ENCODE measurements at places on chromosomes 6 and 20.

DNA sequence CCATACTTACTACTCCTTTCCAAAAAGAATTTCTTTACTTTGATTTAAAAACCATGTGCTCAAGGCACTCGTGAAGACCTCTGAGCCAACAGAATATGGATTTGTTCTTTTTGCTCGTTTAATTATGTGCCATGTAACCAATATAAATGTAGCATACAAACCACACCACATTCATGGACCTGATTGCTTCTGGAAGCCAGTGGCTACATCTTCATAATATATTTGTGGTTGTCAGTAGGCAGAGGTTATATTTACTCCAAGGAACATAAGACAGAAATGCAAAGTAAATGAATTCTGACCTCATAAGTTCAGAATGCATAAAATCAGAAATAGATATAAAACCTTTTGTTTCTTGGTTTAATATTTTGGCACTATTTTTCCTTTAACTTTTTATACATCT lies 373.0 kb downstream of the HDGFL1 start:
- no peak for DNase-seq

DNA sequence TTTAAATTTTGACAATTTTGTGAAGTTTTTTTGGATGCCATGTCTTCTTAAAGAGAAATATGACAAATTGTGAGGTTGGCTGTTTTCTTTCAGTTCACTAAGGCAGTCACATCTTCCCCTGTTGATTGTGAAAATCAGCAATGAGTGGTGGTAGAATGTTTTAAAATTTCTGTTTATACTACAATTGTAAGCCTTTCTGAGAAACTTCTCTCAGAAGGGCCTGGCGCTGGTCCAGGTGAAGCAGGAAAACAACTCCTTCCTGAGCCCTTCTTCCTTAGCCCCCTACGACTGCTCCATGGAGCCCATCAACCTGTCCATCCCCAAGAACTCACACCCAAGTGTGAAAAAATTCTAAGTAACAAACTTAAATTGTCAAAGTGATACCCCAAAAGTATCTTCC lies 80.6 kb downstream of the SSR1 start:
- no peak for DNase-seq

GRCh38 chr6:6579281-6579680 lies 9.2 kb upstream of the LY86 start:
- no peak for DNase-seq

- DNase-seq = no peak
Observed at GRCh38 chr6:133978896-133979240, 25.8 kb downstream of the TBPL1 start.

DNA sequence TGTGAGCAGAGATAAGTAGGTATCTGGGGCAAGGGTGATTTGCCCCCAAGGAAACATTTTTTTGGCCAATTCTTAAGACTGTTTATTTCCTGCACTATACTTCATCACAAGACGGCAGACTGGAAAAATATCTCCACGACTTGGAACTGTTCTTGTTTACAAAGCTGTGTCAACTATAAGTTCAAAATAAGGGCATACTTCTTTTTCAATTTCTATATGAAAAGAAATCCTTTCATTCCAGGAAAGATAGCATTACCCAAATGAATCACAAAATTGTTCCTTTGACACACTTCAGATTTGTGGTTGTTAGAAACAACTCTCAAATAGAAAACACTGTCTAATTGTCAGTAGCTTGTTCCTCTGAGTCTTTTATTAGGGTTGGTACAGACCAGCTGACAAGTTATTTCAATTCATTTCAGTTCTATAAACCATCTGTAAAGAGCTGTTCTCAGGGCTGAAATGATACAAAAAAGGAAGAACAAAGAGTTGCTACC lies 212.9 kb upstream of the PRDM1 start:
- DNase-seq = no peak

GRCh38 chr20:8874437-8874836 lies 194.4 kb upstream of the PLCB4 start:
- no peak for DNase-seq

- DNase-seq = no peak
Observed at GRCh38 chr6:30888816-30889495, 4.6 kb downstream of the DDR1 start.

GRCh38 chr20:20207872-20208271 lies 155.5 kb downstream of the CFAP61 start:
- no peak for DNase-seq

DNA sequence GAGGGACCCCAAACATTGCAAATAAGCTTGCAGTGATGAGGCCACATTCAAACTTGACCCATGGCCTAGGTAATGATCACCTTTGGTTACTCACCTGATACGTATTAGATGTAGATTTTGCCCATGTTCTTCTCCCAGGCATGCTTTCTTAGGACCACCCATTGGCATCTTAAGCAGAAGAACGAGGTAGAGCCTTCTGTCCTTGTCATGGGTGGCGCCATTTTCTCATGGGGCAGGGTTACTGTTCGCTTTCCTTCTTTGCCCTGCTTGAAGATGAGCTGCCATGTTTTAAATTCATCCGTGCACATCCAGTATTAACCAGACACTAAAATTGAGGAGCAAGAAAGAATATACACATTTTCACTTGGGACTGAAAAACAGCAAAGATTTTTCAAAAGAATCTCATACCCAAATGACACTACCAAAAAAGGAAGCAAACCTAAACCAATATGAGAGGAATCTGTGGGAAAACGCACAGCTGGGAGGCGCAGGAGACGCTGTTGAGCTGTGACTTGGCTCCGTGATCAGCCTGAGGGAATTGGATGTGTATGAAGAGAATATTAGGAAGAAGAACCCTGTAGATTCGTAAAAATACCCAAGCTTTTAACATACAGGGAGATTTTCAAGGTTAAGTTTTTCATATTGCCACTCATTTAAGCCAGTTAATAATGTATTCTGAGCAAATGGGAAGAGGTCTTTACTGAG lies 36.6 kb downstream of the GMPR start:
- peak; percentile 47 for DNase-seq

DNA sequence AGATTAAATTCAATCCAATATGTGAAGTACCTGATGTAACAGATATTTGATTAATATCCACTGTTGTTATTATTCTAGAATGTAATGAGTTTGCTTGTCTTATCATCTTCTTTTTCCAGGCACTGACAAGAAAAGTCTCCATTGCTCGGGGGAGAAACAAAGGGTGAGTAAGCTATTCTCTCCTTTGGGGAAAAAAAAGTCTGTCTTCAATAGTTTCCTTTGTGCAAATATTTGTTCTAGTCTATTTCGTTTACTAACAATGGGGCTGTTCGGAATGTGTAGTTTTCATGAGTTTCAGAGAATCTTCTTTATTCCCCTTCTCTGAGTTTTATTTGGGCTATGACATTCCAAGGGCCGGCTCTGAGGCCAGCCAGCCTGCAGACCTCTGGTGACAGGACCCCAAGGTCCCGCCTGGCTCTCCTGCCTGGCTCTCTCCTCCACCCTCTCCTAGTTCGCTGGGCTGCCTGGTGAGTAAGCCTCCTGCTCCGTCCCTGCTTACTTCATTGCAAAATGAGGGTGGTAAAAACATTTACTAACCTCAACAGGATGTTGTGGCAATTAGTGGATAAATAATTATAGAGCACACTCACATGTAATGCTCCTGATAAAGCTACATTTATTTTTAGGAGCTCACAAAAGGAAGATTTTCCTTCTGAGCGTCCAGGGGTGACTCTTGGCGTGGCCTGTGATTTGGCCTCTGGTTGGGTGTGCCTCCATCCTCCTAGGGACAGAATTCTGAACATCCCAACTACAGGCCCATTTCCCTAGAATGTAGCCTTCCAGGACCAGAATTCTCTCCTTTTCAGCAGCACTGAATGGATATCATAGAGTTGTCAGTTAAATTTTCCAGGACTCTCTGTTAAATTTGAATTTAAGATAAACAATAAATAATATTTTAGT lies 43.1 kb upstream of the SNX9 start:
- no peak for DNase-seq

DNA sequence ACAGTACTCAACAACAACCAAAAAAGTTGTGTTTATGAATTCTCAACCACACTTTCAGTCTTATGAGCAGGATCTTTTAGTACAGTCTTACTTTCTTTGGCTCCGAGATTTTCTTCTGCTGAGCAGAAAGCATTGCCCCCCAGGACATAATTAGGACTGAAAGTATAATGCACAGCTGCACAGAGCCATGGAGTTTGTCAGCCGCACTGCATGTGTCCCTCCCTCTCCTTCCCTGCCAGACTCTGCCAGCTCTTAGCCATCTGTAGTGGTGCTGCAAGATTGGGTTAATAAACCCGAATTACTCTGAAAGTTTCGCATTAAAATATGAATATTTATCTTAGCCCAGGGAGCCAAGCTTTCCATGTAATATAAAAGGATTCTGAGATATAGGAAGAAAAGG lies 179.6 kb upstream of the PTCHD4 start:
- no peak for DNase-seq

DNA sequence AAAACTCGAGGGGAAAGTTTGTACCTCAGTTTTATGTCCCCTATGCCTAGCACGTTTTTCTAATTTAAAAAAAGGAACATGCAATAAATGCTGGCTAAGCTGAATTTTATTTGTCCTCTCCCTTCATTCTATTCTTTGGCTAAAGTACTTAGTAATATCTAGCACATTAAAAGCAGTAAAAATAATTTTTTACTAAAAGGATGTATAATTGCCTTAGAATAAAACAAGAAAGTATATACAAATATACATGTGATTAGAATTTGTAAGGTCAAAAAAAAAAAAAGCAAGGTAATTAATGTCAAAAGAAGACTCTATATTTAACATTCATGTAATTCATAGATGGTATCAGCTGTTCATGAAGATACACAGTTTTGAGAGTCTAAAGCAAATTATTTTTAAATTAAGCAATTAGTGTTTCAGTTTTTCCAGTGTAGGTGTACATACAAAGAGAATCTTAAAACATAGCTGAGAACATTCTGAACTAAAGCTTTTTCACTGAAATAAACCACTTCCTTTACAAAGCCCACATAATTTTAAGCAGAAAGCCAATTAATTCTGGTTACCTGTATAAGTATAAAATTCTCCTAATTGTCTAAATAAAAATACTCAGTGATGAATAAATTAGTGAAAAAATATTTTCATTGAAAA lies 32.4 kb downstream of the HBS1L start:
- DNase-seq = no peak

DNA sequence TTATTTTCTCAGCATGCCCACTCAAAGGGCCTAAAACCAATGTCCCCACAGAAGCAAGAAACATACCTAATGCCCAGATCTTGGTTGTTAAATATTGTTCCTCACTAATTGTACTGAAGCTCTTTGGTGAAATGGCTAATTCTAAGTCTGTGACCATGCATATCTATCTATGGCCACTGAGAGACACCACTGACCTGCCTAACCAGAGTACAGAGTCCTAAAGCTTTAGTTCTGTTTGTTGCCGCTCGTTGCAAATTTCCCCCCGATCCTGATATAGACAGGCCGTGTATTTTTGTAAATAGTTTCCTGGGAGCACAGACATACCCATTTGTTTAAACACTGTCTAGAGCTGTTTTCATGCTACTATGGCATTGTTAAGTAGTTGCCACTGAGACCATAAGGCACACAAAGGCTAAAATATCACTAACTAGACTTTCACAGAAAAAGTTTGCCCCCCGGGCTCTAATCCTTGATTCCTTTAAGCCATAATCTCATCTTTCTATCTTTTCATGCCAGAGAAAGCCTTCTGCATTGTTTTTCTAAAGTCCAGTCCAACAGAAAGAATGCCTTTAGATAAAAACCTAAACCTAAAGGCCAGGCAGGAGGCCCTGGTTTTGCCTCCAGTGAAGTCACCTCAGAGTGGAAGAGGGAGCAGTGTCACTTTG lies 48.7 kb downstream of the DNAAF9 start:
- DNase-seq = no peak

GRCh38 chr6:133888929-133889556 lies at the start of gene TCF21:
Gene TCF21, plus strand, starts transcription at chr6:133889113. Its CDS starts 285 bp downstream, at chr6:133889398.
- DNase-seq = no peak

DNA sequence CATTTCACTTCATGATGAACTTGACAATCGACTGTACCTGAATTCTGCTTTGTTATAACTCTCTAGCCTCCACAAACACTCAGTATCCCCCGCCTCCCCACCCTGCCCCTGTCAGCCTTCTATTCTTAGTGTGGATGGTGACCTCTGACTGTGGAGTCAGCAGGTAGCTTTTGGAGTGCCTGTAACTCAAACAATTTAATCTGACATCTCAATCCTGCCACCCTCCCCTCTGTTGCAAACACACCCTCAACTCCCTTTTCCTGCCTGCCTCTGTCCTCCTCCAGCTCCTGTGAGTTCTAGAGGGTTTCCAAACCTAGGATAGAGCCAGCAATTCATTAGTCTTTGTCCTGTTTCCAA lies 20.3 kb downstream of the DAAM2 start:
- DNase-seq = no peak

- DNase-seq = peak; percentile 50
Observed at GRCh38 chr6:3410385-3411360, 46.2 kb downstream of the SLC22A23 start.

- DNase-seq = no peak
Observed at GRCh38 chr6:36865835-36866234, 8.8 kb downstream of the PPIL1 start.

DNA sequence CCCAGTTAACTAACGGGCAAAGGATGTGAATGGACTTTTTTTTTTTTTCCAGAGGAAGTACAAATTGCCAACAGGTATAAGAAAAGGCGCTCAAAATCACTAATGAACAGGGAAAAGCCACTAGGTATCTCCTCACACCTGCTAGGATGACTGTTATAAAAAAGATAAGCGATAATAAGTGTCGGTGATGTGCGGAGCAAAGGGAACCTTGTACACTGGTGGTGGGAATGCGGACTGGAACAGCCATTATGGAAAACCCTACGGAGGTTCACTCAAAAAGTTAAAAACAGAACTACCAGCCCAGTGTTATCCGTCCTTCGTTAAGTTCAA lies 787 bp upstream of the RAB32 start:
- DNase-seq = no peak

DNA sequence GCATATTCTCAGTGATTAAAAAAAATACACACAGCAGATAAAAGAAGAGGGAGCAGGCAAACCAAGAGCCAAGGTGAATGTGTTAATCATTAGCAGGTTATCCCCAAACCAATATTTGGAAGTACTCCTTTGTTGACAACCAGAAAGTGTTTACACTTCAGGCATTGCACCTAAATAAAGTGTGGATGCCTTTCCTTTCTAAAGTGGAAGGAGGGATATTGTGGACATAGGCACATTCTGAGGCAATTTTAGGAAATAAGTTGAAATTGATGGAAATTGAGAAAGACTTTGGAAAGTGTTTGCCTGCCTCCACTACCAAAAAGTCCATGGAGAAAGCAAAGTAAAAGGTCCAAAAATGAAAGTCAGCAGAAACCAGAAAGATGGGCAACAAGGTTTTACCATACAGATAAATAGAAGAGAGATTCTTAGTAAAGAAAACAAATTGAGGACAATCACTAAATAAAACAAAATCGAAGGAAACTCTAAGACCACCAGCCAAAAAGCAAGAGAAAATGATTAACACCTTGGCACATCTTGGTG lies 22.9 kb downstream of the SLC17A2 start:
- DNase-seq = no peak

All from pancreas (tissue), 10 donors.